ENCODE measurements at places on chromosomes 12 and 14.

DNA sequence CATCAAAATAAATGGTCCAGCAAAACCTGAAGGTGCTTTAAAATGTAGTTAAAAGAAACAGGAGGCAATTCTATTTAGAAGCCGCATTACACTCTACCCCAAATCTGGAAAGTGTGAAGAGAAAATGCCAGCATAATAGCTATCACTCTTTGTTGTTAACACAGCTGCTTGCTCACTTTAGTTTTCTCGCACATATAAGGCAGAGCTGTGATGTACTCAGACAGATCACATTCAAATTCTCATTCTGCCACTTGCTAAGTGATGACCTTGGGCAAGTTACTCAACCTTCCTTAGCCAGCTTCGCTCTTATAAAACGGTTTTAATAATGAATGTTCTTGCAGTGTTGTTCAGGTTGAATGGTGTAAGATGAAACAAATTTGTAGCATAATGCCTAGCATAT, 56.0 kb upstream of the MGAT4C start:
- no peak for DNase-seq

DNA sequence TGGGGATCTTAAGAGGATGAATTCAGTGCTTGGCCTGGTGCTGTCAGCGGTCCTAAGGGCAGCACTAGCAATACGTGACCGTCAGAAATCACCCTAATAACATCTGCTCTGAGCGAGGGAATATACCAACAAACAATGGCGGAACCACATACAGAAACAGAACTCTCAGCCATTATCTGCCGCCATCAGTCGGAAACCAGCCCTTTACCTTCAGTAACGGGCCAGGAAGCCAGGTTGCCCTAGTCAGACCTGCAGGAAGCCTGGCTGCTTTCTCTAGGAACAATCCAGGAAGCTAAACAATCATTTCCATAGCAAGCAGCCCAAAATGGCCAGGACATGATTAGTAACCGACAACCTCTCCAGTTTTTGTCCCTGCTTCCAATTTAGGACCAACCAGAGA, 5.6 kb downstream of the CDCA4 start:
- DNase-seq: no peak

- no peak for DNase-seq
These were observed 68.3 kb downstream of the SEC23A start for GRCh38 chr14:39034481-39035296.

DNA sequence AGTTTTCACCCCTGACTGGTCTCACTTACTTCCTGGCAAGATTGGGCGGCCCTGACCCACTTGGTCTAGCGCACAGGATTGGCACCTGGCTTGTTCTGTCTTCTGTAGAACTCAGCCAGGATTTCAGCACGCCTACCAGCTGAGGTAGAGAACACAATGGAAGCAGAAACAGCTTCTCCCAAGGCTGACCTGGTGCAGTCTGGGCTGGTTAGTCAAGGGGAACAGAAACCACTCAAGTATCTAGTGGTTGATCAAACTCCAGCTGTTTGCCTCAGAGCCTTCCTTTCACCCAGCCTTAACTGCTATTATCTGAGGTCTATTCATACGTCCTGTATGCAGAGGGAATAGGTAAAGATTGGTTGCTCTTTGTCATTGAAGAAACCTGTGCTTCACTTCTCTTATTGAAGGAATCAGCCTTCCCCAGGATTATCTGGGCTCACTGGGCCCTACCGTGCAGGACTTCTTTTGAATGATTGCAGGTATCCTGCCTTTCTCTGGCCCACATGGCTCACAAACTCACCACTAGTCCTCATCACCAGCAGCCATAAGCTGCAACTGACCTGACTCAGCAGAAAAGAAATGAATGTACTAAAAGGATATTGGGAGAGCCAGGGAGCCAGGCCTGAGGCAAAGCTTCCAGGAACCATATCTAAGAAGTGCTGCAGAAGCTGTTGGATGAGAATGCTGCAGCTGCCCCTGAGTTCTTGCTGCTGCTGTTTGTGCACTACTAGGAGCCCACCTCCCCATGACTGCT, 2.5 kb upstream of the PLEKHD1 start:
- no peak for DNase-seq

DNA sequence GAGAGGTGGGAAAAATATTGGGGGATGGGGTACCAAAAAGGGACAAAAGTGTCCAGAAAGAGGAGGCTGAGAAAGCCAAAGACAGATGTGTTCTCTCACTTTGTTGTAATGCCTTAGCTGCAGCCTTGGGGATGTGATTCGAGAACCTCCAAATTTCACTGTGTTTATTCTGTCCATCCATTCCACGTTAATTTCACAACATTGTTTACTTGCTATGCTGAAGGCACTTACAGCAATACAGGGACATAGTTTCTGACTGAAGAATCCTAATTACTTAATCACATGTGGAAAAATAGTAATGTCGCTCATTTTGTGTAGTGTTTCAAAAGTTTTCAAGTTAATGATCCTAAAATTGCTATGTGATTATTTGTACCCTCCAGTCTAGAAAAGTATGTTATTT, 146.2 kb upstream of the SLC38A2 start:
- DNase-seq: no peak

DNA sequence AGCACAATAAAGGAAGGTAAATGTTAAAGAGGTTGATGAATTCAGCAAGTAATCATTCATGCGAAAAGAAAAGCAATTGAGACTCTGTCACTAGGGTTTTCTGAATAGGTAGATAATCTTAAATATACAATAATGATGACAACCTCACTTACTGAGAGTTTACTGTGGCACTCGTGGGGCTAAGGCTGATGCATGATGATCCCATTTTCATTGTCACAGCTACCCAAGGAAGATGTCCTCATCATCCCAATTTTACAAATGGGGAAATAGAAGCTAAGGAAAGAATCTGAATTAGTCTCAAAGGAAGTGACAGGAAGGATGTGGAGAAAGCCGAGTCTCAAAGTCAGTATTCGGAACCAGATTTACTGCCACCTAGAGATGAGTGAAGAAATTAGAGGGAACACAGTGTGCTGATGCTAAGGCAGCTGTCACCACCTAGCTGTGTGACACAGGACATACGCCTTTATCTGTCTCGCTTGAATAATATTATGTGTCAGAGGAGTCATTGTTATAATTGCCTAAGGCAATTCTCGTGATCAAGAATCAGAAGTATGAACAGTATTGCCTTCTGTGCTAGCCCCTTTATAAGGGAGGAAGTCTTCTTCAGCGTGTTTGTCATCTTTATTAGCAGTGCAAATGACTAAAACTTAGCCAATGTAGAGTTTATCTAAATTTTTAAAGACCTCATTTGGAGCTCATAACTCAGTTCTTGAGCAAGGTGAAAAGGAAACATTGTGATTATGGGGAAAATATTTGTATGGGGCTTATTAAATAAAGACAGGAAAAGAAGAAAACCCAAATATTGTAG, 63.2 kb downstream of the ERGIC2 start:
- DNase-seq: peak; percentile 75

DNA sequence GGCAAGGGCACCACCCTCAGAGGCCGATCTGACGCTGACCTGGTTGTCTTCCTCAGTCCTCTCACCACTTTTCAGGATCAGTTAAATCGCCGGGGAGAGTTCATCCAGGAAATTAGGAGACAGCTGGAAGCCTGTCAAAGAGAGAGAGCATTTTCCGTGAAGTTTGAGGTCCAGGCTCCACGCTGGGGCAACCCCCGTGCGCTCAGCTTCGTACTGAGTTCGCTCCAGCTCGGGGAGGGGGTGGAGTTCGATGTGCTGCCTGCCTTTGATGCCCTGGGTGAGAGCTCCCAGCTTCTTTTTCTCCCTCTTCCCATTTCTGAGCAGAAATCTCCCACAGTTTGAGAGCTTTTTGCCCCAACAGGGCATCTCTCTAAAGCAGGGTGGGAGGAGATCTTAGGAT, 1.8 kb downstream of the OAS1 start:
- no peak for DNase-seq

DNA sequence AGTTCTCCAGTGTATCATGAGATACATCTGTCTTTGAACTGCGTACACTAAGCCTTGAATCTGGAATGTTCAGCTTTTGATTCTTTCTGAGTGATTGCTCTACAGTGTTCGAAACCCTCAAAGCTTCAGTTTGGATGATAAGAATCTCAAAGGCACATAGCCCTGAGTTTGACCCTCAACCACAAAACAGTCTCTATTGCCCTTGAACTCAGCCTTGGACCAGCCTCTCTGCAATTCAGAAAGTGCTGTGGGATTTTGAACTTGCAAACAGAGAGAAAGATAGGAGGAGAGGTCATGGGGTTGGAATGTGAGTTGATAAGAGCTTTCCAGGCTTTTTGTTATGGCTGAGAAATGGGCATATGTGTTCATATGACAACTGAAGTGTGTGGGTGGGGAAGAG, 100.3 kb downstream of the MYRFL start:
- DNase-seq: no peak

- no peak for DNase-seq
These were observed 64.8 kb downstream of the GNS start for GRCh38 chr12:64694130-64695040.

DNA sequence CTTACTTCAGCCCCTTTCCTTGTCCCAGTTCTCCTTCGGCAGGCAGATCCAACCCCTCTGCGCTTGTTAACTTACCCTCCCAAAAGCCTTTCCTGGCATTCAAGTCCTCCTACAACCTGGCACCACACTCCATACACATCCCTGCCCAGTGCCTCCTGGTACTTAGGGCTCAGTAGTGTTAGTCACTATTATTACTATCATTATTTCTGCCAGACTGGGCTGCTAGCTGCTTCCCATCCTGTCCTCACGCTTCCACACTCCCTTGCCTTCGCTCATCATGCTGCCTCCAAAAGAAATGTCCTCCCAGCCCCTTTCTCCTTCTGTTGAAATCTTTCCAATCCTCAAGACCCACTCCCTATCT, 1.6 kb upstream of the HDAC7 start:
- DNase-seq: peak; percentile 29

- DNase-seq: no peak
These were observed 11.9 kb downstream of the SLC25A29 start for GRCh38 chr14:100294213-100294962.

DNA sequence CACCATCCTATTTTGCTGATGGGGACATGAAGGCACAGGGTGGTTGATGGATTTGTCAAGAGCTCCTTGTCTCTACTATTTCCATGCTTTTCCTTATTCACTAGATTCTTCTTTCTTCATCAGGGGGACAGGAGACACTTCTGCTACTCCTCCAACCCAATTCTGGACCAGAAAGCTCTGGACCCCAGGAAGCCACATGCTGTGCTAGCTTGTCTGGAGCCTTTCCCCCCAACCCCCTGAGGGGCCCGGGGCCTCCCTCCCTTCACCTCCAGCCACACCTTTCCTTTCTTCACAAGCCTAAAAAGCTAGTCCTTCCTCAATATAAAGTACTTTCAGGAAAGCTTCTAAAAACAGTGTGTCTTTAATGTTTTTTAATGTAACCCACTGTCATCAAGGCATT, 75.1 kb upstream of the CAPRIN2 start:
- DNase-seq: no peak

- DNase-seq: no peak
These were observed 59.1 kb upstream of the BICD1 start for GRCh38 chr12:32047357-32048212.

- DNase-seq: peak; percentile 30
These were observed 55.4 kb upstream of the RFX4 start for GRCh38 chr12:106527356-106527755.

DNA sequence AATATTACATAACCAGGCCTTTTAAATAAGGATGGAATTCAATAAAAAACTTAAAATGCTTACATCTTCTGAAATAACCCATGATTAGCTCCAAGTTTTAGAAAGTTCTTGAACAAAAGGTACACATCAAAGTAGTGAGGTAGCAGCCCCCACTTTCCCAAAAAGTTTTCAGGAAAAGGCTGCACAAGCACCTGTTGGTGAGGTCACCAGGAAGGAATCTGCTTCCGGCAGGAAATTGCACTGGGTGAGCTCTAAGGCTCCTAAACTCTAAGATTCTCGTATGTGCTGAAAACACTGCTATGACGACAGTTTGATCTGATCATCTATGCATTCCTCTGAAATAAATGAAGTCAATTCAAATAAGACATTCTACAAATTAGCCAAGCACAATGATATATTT, 34.3 kb upstream of the TTC7B start:
- DNase-seq: no peak

DNA sequence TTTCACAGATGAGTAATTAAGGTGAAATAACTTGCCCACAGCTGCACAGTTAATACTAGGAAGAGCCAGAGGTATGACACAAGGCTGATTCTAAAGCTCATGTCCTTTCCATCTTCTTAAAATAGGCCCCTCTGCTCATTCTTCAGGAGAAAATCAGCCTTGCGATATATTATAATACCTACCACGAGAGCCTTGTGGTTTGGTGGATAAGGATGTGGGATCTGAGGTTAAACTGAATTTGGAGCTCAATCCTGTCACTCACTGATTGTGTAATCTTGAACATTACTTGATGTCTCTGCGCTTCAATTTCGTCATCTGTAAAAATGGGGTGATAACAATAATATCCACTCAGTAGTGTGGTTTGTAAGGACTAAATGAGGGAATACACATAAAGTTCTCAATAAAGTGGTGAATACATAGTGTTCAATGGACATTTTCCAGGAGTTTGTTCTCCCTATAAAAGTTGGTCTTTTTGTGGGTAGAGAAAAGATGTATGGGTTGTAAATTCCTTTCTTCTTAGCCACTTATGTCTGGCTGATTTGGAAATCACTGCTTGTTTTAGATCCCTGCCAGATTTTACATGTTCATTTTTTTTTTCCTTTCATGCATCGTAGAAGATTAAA, 25.1 kb upstream of the ATP2B1 start:
- DNase-seq: peak; percentile 99

GRCh38 chr14:90559811-90560492, 163.1 kb downstream of the CALM1 start:
- DNase-seq: no peak

- peak; percentile 82 for DNase-seq
These were observed 12.5 kb downstream of the PRDM4 start for GRCh38 chr12:107748472-107748871.

GRCh38 chr12:104372061-104372720, 68.7 kb downstream of the EID3 start:
- no peak for DNase-seq

DNA sequence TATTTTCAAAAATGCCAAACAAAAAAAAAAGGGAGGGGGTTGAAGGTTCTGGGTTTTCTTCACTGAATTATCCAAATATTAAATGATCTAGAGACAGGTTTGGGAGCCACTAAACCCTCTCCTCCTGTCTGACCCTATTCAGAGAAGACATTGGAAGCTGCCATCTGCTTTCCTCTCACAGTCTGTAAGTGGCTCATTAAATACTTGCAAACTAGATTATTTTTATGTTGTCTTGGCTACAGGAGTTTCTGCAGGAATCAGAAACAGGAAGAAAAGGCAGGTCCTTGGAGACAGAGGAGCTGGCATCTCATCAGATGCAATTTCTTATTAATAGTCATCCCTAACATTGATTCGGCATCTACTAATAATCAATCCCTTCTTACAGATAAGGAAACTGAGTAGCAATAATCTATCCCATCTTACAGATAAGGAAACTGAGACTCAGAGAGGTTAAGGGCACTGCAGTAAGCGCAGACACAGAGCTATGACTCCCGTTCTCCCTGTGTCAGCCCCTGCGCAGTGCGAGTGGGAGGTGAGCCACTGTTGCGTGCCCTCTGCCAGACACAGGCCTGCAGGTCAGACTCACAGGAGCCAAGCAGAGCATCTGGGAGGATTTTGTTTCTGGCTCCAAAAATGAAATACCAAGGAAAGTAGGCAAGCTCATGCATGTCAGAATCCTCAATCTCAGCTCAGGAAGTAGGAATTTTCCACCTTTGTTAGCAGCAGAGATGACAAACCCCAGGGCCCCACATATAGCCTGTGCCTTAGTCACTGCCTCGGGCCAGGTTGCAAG, 11.0 kb downstream of the BDKRB2 start:
- no peak for DNase-seq
